ENCODE measurements at places on chromosomes 2 and 18.

DNA sequence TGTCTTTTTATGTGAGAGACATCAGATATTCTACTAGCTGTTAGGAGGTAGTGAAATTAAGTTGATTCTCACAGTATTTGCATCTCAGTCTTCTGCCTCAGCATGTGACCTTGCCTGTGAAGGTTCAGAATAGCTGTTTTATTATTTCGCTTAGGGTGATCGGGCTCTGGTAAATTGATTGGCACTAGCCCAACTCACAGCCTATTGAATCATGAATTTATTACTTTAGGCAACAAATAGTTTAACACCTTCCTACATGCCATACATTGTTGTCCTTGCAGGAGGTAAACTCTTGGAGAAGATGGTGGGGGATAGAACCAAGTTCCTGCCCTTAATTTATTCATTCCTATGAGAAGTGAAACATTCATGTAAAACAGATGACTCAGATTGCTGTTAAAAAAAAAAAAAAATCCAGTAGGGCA is 101.9 kb downstream of the GPD2 start:
- no peak for DNase-seq

DNA sequence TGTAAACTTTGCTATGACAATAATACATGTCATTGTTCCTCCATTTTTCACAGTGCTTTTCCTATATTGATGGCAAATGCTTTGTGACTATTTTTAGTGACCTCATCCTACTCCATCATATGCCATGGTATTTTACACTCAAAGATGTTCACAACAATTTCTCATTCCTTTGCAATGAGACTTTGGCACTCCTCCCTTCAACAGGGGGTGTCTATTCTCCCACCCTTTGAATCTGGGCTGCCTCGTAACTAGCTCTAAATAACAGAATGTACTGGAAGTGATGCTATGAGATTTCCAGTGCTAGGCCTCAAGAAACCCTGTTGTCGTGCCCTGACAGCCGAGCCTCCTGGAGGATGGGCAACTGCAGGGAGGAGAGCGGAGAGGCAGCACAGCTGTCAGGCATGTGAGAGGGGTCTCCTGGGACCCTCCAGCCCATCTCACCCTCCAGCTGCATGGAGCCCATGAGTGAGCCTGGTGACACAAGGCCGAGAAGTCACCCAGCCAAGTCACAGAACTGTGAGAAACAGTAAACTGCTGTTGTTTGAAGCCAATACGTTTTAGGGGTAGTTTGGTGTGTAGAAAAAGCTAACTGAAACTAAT is 103.1 kb upstream of the APCDD1 start:
- DNase-seq: no peak

GRCh38 chr2:223155956-223156355 is 104.0 kb downstream of the KCNE4 start:
- DNase-seq: no peak

DNA sequence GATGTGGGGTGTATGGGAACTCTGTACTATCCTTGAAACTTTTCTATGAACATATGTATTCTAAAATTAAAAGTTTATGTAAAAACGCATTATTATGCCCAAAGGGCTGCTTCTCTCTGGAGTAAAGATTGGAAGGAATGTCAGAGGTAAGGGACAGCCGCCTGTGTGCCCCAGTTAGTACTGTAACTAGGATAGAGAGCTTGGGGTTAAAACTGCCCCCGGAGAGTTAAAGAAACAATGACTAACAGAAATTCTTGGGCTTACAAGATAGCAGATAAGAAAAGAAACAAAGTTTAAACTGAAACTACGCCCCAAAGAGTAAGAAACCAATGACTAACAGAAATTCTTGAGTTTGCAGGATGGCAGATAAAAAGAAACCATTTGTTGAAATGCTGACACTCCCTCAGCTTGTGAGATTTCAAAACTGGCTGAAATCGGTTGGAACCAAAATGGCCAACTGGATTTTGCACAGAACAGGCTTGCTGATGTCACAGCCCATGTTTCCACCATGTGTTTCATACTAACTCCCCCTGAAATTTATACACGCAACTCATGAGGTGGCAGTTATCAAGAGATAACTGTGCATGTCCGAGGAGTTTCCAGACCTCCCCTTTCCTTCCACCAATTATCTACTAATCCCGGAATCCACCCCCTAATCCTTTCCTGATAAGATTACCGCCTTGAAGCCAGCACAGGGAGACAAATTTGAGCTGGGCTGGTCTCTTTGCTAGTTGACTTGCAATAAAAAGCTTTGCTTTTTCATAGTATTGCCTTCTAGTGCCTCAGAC is 8.7 kb upstream of the TXNDC2 start:
- no peak for DNase-seq

GRCh38 chr2:67476809-67477790 is 80.0 kb downstream of the ETAA1 start:
- no peak for DNase-seq

DNA sequence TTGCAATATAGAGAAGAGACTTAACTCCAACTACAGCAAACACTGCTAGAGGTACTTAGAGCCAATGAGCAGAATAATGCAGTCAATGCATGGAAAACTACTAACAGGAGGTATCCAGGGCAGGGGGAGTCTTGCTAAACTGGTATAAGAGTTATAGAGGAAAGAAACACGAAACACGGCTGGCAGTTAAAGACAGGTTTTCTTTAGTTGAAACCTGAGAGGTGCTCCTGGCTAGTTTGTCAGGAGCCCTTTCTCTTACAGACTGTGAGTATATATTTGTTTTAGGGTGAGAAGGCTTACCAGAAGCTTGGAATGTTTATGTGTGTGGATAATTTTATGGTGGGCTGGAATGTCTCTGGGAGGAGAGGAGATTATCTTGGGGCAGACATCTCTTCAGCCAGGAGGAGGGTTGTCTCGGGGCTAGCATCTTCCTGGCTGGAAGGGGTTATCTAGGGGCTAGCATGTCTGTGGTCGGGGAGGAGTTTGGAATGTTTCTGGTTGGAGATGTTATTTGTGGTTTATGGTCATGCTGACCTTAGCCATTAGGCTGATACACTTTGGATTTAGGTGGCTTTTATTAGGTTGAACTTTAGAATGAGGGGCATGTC is 1048.8 kb downstream of the DPP10 start:
- DNase-seq: no peak
